Dermis blood vessel endothelial cell (primary cell): ENCODE measurements at places on chromosomes 16 and 17. TPM values are rescaled to one million over a fixed set of nuclear protein-coding genes. Genes with fewer than 3 reads are reported as not detected.

DNA sequence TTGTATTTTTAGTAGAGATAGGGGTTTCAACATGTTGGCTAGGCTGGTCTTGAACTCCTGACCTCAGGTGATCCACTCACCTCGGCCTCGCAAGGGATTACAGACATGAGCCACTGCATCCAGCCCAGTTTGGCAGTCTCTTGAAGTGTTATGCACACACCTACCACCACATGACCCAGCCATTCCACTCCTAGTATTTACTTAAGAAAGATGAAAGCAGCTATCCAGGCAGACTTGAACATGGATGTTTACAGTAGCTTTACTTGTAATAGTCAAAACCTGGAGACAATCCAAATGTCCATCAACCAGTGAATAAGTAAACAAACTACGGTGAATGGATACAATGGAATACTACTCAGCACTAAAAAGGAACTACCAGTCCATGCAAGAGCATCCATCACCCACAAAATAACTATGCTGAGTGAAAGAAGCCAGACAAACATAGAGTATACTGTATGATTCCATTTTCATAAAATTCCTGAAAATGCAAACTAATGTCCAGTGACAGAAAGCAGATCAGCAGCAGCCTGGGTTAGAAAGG lies 37.8 kb upstream of the RASD1 start:
- DNase-seq = no peak

GRCh38 chr17:63285551-63285950 lies 160.6 kb downstream of the CYB561 start:
- no peak for DNase-seq

- DNase-seq = no peak
These were observed 396.2 kb upstream of the XYLT1 start for GRCh38 chr16:17866996-17867395.

DNA sequence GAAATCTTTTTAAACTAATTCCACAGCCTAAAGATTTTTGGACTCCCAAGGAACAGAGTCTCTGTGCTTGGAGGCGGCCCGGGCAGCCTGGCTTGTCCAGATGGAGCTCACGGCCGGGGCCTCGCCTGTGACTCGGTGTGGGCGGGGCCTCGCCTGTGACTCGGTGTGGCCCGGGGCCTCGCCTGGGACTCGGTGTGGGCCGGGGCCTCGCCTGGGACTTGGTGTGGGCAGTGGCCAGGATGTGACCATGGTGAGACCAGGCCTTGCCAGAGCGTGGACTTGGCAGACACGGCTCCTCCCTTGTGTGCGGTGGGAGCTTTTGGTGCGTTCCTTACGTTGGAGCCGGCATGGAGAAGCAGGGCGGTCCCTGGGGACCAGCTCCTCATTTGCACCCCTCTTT lies 92.3 kb downstream of the METRNL start:
- DNase-seq = no peak

GRCh38 chr17:3843935-3844516 lies 2.0 kb downstream of the NCBP3 start:
- DNase-seq = peak; percentile 75

GRCh38 chr16:29148867-29149272 lies 164.0 kb downstream of the LAT start:
- peak; percentile 30 for DNase-seq

DNA sequence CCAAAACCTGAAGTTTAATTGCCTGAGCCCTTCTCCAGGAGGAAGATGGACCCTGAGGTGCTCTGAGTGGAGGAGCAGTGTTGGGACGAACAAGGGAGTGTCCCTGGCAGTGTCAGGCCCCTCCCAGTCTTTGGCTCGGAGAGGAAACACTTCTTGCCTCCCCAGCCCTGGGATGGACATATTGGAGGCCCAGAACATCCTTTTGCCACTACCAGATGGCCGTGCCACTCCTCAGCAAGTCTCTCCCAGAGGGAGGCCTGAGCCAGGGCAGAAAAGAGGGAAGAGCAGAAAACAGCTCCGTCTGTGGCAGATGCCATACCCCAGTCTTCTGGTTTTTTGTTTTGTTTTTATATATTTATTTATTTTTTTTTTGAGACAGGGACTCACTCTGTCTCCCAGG lies 91.5 kb upstream of the CRHR1 start:
- DNase-seq = no peak

DNA sequence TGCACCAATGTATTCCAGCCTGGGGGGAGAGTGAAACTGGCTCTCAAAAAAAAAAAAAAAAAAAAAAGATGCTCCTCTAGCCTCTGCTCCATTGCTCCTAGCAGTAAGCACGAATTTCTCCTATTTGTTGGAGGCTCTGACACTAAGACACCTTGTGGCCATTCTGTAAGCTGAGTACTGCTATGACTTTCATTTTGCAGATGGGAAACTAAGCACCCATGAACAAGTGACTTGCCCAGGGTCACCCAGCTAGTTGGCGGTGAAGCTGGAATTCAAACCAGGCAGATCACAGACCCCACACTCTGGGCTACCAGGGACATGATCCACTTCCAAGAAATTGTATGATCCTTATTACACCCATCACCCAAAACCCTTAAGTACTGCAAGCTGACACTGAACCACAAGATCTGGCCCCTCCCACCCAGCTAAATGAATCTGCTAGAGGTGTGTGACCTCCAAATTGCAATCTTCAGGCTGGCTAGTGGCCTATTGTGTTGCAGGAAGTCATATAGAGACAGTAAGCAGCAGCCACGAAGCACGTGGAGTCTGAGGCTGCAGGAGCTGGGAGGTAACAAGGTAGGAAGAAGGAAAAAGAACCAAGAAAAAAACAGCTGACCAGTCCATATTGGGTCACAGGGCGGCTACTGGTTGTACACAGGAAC lies 209.4 kb downstream of the XYLT1 start:
- DNase-seq = no peak

- no peak for DNase-seq
These were observed 44.1 kb downstream of the PCTP start for GRCh38 chr17:55794725-55795482.

DNA sequence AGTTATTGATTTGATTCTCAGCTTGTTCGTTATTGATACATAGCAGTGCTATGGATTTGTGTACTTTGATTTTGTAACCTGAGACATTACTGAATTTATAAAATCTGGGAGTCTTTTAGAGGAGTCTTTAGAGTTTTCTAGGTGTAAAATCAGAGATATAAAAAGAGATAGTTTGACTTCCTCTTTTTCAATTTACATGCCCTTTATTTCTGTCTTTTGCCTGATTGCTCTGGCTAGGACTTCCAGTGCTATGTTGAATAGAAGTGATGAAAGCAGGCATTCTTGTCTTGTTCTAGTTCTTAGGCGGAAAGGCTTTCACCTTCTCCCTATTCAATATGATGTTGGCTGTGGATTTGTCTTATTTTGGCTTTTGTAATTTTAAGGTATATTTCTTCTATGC lies 106.2 kb downstream of the PHKB start:
- no peak for DNase-seq

DNA sequence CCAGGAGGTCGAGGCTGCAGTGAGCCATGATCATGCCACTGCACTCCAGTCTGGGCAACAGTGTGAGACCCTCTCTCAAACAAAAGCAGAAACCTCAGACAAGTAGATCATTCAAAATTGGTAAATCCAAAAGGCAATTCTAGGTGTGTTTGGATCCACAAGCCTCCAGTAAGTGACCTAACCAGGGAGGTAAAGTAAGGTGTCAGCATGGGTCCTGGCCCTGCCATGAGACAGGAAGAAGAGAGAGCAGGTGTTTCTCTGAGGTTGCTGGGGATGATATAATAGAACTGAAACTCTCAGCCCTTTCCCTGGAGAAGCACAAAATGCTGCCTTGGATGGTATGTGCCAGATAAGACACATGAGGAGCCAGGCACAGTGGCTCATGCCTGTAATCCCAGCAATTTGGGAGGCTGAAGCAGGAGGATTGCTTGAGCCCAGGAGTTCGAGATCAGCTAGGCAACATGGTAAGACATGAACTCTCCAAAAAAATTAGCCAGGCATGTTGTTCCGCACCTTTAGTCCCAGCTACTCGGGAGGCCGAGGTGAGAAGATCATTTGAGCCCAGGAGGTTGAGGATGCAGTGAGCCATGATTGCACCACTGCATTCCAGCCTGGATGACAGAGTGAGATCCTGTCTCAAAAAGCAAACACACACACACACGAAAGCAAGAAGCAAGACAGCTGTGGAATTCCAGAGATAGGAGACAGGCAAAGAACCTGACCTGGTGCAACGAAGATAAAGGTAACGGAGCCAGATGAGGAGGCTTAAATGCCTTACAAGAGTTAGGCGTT lies 6.5 kb downstream of the TM4SF5 start:
- DNase-seq = no peak

DNA sequence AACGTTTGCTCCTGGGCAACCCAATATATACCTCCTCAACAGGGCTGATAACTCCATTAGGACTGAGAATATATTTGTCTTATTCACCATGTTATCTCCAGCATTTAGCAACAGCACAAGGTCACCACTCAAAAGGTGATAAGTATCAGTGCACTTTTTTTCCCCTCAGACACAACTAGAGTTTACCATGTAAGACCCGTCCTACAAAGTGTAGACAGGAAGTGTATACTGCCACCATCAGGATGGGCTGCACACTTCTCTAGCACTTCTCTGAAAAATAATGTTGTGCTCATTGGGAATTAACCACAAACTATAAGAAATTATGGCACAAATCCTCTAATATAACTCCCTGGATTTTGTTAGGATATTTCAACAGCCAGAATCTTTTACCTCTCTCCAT lies 5.7 kb upstream of the VAT1L start:
- DNase-seq = peak; percentile 44

DNA sequence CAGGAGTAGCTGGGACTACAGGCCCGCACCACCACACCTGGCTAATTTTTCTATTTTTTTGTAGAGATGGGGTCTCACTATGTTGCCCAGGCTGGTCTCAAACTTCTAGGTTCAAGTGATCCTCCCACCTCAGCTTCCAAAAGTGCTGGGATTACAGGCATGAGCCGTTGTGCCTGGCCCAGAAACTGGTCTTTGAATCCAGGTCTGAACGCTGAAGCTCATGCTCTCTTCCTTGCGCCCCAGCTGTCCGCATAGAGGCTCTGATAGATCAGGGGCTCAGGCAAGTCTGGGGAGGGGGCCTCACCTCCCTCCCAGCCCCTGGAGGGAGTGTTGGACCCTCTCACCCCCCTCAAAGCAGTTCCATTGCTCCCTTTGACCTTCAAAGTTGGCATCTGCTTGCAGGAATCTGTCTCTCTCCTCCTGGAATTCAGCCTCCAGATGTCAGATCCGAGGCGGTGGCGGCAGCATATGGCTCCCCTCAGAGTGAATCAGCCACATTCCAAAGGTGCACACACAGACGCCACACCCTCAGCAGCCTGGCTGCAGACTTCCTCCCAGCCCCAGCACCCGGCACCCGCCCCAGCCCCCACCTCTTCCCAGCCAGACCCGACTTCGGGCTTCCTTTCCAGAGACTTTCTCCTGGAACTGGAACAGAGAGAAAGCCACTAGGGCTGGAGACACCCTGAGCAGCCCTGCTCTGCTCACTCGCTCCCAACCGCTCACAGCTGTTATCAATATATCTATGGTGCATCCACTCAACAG lies 16.9 kb upstream of the GLIS2 start:
- peak; percentile 84 for DNase-seq

DNA sequence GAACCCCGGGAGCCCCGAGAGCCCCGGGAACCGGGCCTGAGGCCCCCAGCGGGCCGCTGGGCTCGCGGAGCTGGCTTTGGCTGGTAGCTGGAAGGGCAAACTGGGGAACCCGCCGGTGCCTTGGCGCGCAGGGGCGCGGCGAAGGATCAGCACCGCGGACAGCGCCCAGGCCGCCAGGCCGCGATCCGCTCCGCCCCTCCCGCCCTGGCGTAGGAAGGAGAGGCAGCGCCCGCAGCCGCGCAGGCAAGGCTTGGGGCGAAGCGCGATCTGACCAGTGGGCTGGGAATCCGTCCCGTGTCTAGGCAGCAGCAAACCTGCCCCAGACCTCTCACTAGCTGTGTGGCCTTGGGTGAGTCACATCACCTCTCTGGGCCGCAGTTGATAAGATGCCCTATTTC lies 331 bp upstream of the CCDC92B start:
- peak; percentile 83 for DNase-seq

- no peak for DNase-seq
These were observed 656.6 kb downstream of the WWOX start for GRCh38 chr16:78755751-78756661.

GRCh38 chr17:74083321-74083720 lies 120.2 kb upstream of the RPL38 start:
- DNase-seq = no peak

- DNase-seq = no peak
These were observed 16.4 kb upstream of the CD79B start for GRCh38 chr17:63948521-63948920.

DNA sequence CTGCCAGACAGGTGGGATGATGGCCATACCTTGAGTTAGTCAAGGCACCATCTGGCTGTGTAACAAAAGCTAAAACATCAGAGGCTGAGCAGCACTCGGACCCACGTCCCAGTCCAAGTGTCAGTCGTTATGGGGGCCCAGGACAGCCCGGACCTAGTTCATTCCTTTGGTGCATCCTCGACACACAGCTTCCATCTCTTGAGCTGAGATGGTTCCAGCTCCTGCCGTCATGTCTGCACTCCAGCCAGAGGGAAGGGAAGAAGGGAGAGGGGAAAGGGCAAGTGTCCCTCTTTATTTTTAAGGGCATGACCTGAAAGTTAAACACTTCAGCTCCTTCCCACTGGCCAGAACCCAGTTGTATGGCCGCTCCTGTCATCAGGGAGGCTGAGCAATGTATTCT lies 218.0 kb downstream of the SEC14L1 start:
- no peak for DNase-seq

POLR2A gene
- 81.2 and 139 TPM in 2 replicates for total RNA-seq

PRR15L gene
- not detected in 2 replicates for total RNA-seq

C1QL1 gene
- 0.14 TPM in 1 of 2 replicates, not detected in the other for total RNA-seq

KRT31 gene
- not detected in 2 replicates for total RNA-seq

ACSM2A gene
- total RNA-seq = under 0.01 TPM in 1 of 2 replicates, not detected in the other

CHST5 gene
- total RNA-seq = not detected in 2 replicates

DCXR gene
- total RNA-seq = 56.8 and 63.8 TPM in 2 replicates

BEAN1 gene
- total RNA-seq = 0.09 and 0.34 TPM in 2 replicates

TBC1D3C gene
- total RNA-seq = 0.56 TPM in 1 of 2 replicates, not detected in the other

CRYBA1 gene
- not detected in 2 replicates for total RNA-seq

CBLN1 gene
- total RNA-seq = not detected in 2 replicates

PDILT gene
- not detected in 2 replicates for total RNA-seq

CHD9NB gene
- 0.65 and 1.9 TPM in 2 replicates for total RNA-seq

TVP23B gene
- 44.9 and 65.5 TPM in 2 replicates for total RNA-seq

CDH8 gene
- total RNA-seq = not detected in 2 replicates

DPEP1 gene
- 1.0 and 2.7 TPM in 2 replicates for total RNA-seq

TERB1 gene
- 0.17 TPM in 1 of 2 replicates, not detected in the other for total RNA-seq

ANKRD40CL gene
- total RNA-seq = not detected in 2 replicates

KRT16 gene
- 0.28 and 0.51 TPM in 2 replicates for total RNA-seq
